Neural crest cell (in vitro differentiated cells): ENCODE measurements at places on chromosomes 7 and 10.

DNA sequence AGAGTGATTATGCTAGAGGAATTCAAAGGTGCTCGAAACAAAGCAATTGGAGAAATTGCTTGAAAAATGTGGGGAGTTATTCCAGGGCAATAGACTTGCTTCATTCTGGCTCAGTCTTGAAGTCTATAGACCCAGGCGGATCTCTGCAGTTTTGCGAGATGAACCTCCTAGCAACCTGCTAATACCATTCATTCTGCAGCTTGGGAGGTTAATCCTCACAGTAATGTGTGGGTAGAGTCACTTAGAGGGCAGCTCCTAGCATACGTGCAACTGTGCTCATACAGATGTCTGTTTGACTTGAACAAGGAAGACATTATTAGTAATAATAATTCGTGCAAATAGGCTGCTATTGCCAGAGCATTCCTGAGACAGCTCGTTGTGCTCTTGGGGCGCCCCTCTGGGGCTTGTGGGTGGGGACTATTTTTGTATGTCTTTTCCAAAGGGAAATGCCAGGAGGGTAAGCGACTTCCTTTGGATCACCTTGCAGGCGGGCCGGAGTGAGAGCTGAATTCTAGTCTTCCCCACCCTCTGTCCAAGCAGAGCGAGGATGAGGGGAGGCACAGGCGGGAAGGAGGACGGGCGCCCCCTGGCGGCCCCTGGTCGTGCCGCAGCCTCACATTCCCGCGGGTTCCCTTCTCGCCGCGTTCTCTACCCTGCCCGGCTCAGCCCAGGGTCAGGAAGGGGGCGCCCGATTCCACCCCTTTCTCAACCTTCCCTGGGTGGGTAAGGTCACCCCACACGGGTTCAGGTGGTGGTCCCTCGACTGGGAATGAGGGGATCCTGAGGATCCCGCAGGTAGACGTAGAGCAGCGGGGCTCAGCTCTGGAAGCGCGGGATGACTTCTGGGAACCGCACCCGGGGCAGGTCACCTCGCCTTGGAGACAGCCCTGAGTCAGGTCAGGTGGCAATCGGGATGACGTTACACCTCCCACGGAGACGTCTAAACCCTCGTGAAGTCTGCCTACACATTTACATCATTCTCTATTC, 241.5 kb downstream of the PHTF2 start:
- no peak for DNase-seq

GRCh38 chr10:24703700-24704099, 20.0 kb downstream of the ARHGAP21 start:
- no peak for DNase-seq

- DNase-seq: no peak
Measured at GRCh38 chr10:85619832-85620231, 746.8 kb downstream of the GRID1 start.

DNA sequence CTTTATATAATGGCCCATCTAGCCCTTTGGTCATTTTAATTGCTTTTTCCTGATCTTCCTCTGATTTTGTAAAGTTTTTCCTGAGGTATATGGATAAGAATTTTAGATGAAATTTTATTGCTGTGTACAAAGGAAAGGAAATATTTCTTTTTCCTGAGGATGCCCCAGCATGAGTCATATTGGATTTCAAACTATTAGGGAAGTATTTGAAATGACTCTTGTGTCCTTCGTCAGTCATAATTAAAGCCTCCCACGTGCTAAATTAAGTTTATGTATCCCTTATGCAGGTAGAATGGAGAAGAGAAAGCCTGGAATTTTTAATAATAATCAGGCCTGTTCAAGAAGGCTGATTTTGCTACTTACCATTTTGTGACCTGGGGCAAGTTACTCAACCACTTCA, 82.6 kb upstream of the GLI3 start:
- no peak for DNase-seq

DNA sequence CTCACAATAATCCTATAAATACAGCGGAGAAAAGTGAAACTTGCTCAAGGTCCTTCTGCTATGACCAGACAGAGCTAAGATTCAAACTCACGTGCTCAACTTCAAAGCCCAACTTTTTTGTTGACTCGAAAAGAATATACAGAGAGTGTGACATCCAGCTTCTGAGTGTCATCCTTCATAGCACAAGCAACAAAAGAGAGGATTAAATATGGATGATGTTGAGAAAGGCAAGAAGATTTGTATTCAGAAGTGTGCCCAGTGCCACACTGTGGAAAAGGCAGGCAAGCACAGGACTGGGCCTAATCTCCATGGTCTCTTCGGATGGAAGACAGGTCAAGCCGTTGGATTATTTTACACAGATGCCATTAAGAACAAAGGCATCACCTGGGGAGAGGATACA, 2.1 kb upstream of the FAM3C start:
- no peak for DNase-seq

- DNase-seq: no peak
Measured at GRCh38 chr10:132578287-132578951, 40.8 kb downstream of the INPP5A start.

DNA sequence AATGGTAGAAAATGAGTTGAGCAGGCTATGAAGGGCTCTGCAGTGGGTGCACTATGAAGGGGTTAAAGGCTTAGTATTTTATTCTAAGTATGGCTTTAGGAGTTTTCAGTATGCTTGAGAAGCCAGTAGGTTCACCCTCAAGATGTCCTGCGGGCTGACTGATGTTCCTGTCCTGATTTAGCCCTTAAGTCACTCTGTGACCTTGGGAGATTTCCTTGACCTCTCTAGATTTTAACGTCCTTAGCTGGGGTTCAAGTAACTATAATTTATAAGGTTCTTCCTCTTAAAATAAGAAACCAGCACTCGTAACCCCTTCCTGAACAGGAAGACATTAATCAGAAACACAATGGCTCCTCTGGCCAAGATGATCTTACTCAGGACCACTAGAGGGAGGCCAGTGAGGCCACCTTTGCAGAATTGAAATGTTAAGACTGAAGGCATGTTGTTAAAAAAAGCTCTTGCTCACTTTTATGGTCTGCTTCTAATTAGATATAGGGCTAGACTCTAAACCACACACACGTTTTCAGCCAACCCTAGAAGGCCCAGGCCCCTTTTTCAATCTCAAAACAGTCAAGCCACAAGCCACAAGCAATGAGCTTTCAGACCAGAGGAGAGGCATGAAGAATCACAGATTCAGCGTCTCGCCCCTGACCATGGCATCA, 41.9 kb downstream of the CDK1 start:
- DNase-seq: no peak

GRCh38 chr10:26467639-26468038, 29.5 kb downstream of the APBB1IP start:
- DNase-seq: no peak

DNA sequence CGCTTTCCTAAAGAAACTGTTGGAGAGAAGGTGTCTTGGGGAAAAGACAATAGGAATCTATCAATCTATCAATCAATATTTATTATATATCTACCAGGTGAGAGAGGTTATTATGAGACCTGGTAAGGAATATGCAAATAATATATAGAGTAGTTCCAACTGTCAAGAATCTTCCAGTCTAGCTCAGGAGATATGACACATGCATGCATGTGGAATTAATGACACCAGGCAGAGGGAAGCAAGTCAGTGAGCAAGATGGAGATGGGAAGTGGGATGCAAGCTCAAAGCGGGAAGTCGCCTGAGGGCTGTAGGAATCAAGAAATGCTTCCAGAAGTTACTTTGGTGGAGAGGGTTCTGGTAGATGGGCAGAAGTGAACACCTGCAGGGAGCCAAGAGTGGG, 187.4 kb upstream of the NRP1 start:
- no peak for DNase-seq

- DNase-seq: no peak
Measured at GRCh38 chr10:115871855-115872254, 401.2 kb downstream of the GFRA1 start.

GRCh38 chr10:24397662-24398061, 188.7 kb downstream of the KIAA1217 start:
- DNase-seq: no peak

- DNase-seq: no peak
Measured at GRCh38 chr10:74924251-74924963, 98.0 kb downstream of the KAT6B start.

DNA sequence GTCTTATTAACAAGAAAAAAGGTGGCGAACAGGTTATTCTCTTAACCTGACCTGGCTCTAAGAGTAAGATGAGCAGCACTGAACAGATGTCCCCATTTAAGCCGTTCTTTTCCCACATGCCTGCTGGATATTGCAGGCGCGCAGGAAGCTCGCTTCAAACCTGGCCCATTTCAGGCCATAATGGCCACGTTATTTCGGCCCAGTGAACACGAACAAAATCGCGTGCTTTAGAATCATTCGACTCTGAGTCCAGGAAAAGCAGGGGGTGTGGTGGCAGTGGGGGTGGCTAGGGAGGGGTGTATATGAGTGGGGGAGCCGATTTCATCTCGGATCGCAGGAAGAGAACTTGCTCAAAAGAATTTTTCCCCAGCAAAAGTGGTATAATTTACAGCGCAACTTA, 6.6 kb upstream of the SP8 start:
- no peak for DNase-seq

- no peak for DNase-seq
Measured at GRCh38 chr7:101134399-101134980, 7.6 kb downstream of the SERPINE1 start.

DNA sequence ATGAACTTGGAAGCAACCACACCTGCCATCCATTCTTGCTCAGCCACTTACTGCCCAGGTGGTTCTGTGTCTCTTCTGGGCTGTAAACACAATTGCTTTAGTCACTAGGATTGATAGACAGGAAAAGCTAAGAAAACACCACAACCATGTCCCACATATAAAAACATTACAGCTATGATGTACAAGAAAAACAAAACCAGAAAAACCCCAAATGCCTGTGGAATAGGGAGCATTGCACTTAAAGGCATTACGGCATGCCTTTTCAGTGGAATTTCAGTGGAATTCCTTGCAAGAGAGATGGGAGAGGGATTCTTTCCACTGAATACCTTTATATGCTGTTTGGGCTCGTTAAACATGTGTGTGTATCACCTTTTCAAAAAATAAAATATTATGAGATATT, 44.2 kb upstream of the GPR26 start:
- no peak for DNase-seq

GRCh38 chr7:85897967-85898366, 711.1 kb upstream of the SEMA3D start:
- DNase-seq: no peak

GRCh38 chr7:152336754-152337368, 98.9 kb downstream of the KMT2C start:
- DNase-seq: peak; percentile 10

DNA sequence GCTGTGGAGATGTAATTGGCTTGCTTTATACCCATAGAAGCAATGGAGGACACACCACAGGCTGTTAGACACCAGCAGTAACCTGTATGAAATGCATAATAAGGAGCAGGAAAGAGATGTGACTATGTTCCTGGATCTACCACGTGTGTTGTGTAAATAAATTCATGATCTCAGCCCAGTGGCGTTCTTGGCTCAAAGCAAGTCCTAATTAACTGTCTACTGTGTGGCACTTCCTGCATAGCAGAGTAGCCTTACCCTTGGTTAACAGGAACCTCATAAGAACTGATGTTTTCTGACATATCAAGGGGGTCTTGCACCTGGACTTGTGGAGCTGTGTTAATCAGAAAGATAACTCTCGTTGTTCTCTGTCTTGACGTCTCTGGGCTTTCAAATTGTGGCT, 25.7 kb upstream of the FAM180A start:
- DNase-seq: no peak

GRCh38 chr7:78400038-78400437, 601.5 kb downstream of the PHTF2 start:
- DNase-seq: no peak

DNA sequence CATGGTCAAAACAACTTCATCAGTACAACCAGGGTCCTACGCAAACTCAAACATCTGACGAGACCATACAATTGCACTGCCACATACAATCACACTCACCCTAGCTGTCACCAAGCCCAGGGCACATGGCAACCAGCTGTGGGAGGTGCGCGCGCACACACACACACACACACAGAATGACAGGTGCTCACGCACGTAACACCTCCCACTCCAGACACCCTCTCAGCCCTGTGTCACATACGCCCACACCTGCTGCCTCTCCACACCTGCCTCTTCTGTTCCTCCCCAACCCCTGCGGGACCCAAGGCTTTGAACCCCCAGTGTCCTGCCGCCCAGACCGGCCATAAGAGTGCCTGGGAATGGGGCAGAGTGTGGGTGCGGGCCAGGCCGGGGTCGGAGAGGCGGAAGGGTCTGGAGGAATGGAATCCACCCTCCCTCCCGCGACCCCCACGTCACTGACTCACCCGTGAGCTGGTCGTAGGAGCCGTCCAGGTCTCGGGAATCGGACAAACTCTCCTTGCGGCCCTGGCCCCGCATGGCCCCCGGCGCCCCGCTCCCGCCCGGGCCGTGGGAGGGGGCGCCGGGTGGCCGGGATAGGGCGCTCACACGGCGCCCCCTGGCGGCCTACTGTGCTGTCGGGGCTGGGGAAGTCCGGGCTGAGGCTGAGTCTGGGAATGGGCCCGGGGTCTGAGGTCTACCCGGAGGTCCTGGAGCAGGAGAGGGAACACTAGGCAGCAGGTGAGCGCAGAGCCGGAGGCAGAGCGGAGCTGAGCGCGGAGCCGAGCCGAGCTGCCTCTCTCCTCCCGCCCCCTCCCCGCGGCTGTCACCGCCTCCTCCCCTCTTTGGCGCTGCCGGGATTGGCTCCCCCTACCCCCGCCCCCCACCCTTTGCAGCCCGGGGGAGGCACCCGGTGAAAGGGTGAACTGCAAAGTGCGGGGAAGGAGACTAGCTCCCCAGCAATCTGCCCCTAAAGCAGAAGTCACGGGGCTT, at the start of gene KCNIP2:
Gene KCNIP2, minus strand, starts transcription at position 769 of the 990 bp plus-strand sequence. Its CDS starts 232 bp downstream, at position 537.
- DNase-seq: peak; percentile 41

DNA sequence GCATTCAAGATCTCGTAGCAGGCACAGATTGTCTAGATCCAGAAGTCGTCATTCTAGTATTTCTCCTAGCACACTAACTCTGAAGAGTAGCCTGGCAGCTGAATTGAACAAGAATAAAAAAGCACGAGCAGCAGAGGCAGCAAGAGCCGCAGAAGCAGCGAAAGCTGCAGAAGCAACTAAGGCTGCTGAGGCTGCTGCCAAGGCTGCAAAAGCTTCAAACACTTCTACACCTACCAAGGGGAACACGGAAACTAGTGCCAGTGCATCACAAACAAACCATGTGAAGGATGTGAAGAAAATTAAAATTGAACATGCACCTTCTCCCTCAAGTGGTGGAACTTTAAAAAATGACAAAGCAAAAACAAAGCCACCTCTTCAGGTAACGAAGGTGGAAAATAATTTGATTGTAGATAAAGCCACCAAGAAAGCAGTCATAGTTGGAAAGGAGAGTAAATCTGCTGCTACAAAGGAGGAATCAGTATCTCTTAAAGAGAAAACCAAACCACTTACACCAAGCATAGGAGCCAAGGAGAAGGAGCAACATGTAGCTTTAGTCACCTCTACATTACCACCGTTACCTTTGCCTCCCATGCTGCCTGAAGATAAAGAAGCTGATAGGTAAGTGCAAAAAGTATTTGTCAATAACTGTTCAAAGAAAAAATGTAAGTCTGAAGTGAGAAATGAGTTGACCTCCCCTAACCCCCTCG, 37.7 kb downstream of the CDK13 start:
- no peak for DNase-seq
